ENCODE measurements at places on chromosomes 1 and 21. TPM values are rescaled to one million over a fixed set of nuclear protein-coding genes. Genes with fewer than 3 reads are reported as not detected.

The LHX8 gene
- total RNA-seq = not detected

The SELL gene
- 10.3 TPM for total RNA-seq

The LCE1D gene
- total RNA-seq = not detected

The GPA33 gene
- total RNA-seq = not detected

The USP33 gene
- total RNA-seq = 58.2 TPM

The ARHGEF10L gene
- total RNA-seq = 143 TPM

The TFF2 gene
- not detected for total RNA-seq

The SLC1A7 gene
- total RNA-seq = 1.4 TPM

The DISC1 gene
- total RNA-seq = 31.7 TPM

The AVPR1B gene
- total RNA-seq = not detected

The MCM3AP gene
- 111 TPM for total RNA-seq

The HSD3B2 gene
- total RNA-seq = not detected

The VAV3 gene
- 8.8 TPM for total RNA-seq

The KCNT2 gene
- total RNA-seq = 18.8 TPM

The GATAD2B gene
- total RNA-seq = 67.8 TPM

The ERI3 gene
- 45.5 TPM for total RNA-seq

The RBM11 gene
- 1.7 TPM for total RNA-seq

The LCE1E gene
- total RNA-seq = not detected

The LINGO4 gene
- not detected for total RNA-seq

The BCL2L15 gene
- total RNA-seq = 2.2 TPM

The HOOK1 gene
- 0.51 TPM for total RNA-seq

The SPATA1 gene
- total RNA-seq = 1.9 TPM

The MFSD2A gene
- total RNA-seq = 1.5 TPM

The SERPINC1 gene
- total RNA-seq = not detected

The FHL3 gene
- 43.4 TPM for total RNA-seq

The S100A2 gene
- total RNA-seq = 1.8 TPM

The BLACAT1 gene
- 0.21 TPM for total RNA-seq

The CNR2 gene
- total RNA-seq = 0.15 TPM

The ZNF672 gene
- total RNA-seq = 30.5 TPM

The S100A8 gene
- 185 TPM for total RNA-seq

The SPATA21 gene
- not detected for total RNA-seq

The GJC2 gene
- 4.3 TPM for total RNA-seq

The KCNA2 gene
- total RNA-seq = 1.0 TPM

The ATP1A4 gene
- 0.19 TPM for total RNA-seq

The BRINP3 gene
- not detected for total RNA-seq

The GABRD gene
- total RNA-seq = 1.2 TPM

The PLD5 gene
- total RNA-seq = 18.1 TPM

The PTPN14 gene
- 48.3 TPM for total RNA-seq

The NUCKS1 gene
- 158 TPM for total RNA-seq

The FAM72D gene
- 0.29 TPM for total RNA-seq

The WDR64 gene
- total RNA-seq = not detected

The LIPI gene
- total RNA-seq = not detected

The KCNJ10 gene
- total RNA-seq = 0.10 TPM

The TNFRSF4 gene
- total RNA-seq = 3.5 TPM

The NLRP3 gene
- 7.0 TPM for total RNA-seq

The GCSAML gene
- 0.81 TPM for total RNA-seq

The SPRR2F gene
- not detected for total RNA-seq

The KCNE2 gene
- 1.7 TPM for total RNA-seq

The PCSK9 gene
- total RNA-seq = 0.42 TPM

The TMEM269 gene
- total RNA-seq = not detected

The FNDC5 gene
- 17.6 TPM for total RNA-seq

The YRDC gene
- total RNA-seq = 12.2 TPM

The TEDDM1 gene
- total RNA-seq = not detected

The ZNF648 gene
- total RNA-seq = not detected

The EPHB2 gene
- total RNA-seq = 16.6 TPM
